ENCODE measurements at places on chromosomes 5 and 9. TPM values are rescaled to one million over a fixed set of nuclear protein-coding genes. Genes with fewer than 3 reads are reported as not detected.

Gene TMOD1
- total RNA-seq: 8.0 TPM

DNA sequence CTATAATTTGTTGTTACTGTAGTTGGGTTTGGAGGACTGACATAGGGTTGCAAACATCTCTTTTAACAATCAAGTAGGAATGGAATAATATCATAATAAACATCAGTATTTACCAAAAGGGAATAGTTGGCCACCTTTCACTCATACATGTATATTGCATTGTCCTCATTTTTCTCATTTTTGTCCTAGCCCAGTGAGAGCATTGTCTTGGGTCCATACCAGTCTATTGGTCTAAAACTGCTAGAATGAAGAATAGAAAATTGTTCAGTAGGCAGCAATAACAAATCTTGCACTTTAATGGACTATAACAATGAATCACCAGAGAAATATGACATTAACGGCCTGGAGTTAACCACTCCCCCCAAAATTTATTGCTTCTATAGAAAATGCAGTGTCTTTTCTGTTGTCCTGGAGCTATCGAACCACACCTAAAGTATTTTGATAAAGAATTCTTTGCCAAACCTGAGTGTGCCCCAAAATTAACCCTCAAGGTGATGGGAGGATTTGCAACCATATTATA is 80.9 kb upstream of the IL33 start:
- H3K4me3 ChIP-seq: no peak overlapping the region
- no peaks in the 10 kb centered on the region for H3K36me3 ChIP-seq
- H3K27ac ChIP-seq: no peak overlapping the region
- no peak for DNase-seq

DNA sequence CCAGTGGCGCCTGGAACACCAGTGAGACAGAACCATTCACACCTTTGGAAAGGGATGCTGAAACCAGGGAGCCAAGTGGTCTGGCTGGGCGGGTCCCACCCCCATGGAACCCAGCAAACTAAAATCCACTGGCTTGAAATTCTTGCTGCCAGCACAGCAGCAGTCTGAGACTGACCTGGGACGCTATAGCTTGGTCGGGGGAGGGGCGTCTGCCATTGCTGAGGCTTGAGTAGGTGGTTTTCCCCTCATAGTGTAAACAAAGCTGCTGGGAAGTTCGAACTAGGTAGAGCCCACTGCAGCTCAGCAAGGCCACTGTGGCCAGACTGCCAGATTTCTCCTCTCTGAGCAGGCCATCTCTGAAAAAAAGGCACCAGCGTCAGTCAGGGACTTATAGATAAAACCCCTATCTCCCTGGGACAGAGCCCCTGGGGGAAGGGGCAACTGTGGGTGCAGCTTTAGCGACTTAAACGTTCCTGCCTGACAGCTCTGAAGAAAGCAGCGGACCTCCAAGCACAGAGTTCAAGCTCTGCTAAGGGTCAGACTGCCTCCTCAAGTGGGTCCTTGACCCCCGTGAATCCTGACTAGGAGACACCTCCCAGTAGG is 42.0 kb upstream of the FKTN start:
- no peaks in the 10 kb centered on the region for H3K4me1 ChIP-seq
- H3K27ac ChIP-seq: no peak overlapping the region
- no peaks in the 10 kb centered on the region for H3K27me3 ChIP-seq
- no peaks in the 10 kb centered on the region for H3K36me3 ChIP-seq

DNA sequence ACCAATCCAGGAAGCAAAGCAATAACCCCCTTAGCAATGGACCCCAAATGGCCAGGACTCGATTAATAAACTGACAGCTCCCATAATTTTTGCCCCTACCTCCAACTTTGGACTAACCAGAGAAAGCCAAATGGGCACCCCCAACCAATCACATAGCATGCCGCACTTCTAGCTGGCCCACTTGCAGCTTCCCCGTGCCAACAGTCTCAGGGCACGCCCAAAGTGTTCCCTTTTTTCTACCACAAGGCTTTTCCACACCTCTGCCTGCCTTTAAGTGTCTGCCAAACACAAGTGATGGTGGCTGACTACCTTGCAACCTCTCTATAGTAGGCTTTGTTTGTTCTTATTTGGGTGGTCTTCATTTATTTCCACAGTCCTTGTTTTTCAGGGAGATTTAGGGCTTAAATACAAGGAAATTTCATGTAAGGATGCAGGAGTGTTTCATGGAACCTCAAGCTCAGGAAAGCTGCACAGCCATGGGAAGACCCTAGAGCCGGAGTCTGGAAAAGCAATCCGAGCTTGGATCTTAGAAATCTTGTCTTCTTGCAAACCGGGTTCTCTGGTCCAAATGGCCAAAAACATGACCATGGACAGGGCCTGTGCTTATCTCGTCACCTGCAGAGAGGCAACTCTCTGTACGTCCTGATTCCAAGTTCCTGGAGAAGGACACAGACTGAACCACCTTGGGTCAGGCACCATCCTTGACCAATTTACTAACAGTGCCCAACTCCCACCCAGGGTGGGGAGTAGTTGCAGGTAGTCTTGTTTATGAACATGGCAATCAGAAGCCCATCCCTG is 89.2 kb downstream of the THBS4 start:
- no peak overlapping the region for H3K27ac ChIP-seq
- H3K27me3 ChIP-seq: no peaks in the 10 kb centered on the region
- H3K36me3 ChIP-seq: no peaks in the 10 kb centered on the region
- H3K4me3 ChIP-seq: no peak overlapping the region
- no peak for DNase-seq

- no peak overlapping the region for H3K4me3 ChIP-seq
- no peak overlapping the region for H3K27ac ChIP-seq
- H3K4me1 ChIP-seq: no peaks in the 10 kb centered on the region
Observed at GRCh38 chr5:134451936-134452505, 40.3 kb upstream of the CDKN2AIPNL start.

- H3K36me3 ChIP-seq: no peaks in the 10 kb centered on the region
- no peaks in the 10 kb centered on the region for H3K4me1 ChIP-seq
- no peak overlapping the region for H3K27ac ChIP-seq
- H3K4me3 ChIP-seq: no peak overlapping the region
Observed at GRCh38 chr5:32523625-32524024, 61.7 kb upstream of the SUB1 start.

GRCh38 chr5:761854-762710 is 22.4 kb downstream of the ZDHHC11B start:
- no peak overlapping the region for H3K27ac ChIP-seq
- H3K27me3 ChIP-seq: no peaks in the 10 kb centered on the region
- no peak for DNase-seq
- no peaks in the 10 kb centered on the region for H3K4me1 ChIP-seq
- H3K4me3 ChIP-seq: no peak overlapping the region

DNA sequence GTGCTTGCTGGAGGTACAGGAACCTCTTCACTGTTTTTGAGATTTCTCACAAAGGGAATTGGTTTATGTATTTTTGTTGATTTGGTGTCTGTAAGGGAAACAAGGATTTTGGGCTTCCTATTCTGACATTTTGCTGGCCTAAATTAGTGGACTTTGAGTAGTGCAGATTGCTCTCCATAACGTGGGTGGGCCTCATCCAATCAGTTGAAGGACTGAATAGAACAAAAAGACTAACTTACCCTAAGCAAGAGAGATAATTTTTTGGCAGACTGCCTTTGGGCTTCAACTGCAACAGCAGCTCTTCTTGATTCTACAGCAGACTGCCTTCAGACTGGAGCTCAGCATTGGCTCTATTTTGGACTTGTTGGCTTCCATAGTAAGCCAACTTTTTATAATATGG is 93.2 kb downstream of the MSX2 start:
- H3K27ac ChIP-seq: no peak overlapping the region
- H3K4me1 ChIP-seq: no peaks in the 10 kb centered on the region

- no peaks in the 10 kb centered on the region for H3K36me3 ChIP-seq
- no peak overlapping the region for H3K27ac ChIP-seq
- no peaks in the 10 kb centered on the region for H3K27me3 ChIP-seq
- no peaks in the 10 kb centered on the region for H3K4me1 ChIP-seq
- H3K4me3 ChIP-seq: no peak overlapping the region
Observed at GRCh38 chr5:54902791-54903473, 82.5 kb downstream of the ESM1 start.
